ENCODE measurements at places on chromosomes 2 and 18.

GRCh38 chr2:96407041-96407918, 71.7 kb downstream of the NCAPH start:
- DNase-seq, result peak; percentile 7

DNA sequence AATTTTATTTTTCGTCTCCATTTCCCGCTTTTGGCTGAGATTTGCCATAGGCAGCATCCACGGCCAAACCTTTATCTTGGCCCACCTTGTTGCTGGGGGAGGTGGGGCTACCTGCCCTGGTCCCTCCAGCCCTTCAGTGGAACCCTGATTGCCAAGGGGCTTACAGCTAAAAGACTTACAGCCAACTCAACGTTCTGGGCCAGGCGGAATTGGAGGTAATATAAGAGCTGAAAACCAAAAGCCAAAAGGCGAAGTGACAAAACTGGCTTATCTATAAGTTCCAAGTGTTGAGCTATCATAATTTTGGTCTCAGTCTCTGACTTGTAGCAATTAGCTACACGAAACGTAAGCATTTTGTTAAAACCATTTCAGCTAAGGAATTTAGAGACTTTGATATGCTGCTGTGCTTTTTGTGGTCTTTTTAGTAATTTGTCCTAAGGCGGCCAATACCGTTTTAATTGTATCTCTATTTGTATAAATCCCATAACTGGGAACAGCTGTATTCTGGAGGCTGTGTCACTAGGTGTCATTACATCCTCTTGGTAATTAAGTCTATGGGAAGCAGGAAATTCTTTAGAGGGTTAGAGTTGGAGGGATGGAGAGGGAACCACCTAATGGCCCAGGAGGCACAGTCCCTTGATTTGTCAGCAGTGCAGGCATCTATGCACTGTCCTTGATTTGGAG, 24.0 kb downstream of the PDCD1 start:
- DNase-seq, result no peak

DNA sequence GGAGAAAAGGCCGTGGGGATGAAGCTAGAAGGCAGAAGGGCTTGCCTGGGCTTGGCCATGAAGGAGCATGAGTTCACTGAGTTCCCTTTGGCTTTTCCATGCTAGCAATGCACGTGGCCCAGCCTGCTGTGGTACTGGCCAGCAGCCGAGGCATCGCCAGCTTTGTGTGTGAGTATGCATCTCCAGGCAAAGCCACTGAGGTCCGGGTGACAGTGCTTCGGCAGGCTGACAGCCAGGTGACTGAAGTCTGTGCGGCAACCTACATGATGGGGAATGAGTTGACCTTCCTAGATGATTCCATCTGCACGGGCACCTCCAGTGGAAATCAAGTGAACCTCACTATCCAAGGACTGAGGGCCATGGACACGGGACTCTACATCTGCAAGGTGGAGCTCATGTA, 2.9 kb downstream of the CTLA4 start:
- no peak for DNase-seq

- no peak for DNase-seq
Measured at GRCh38 chr2:241848761-241849615, 9.7 kb downstream of the PDCD1 start.

- DNase-seq, result no peak
Measured at GRCh38 chr18:36733150-36733549, 95.7 kb downstream of the TPGS2 start.

DNA sequence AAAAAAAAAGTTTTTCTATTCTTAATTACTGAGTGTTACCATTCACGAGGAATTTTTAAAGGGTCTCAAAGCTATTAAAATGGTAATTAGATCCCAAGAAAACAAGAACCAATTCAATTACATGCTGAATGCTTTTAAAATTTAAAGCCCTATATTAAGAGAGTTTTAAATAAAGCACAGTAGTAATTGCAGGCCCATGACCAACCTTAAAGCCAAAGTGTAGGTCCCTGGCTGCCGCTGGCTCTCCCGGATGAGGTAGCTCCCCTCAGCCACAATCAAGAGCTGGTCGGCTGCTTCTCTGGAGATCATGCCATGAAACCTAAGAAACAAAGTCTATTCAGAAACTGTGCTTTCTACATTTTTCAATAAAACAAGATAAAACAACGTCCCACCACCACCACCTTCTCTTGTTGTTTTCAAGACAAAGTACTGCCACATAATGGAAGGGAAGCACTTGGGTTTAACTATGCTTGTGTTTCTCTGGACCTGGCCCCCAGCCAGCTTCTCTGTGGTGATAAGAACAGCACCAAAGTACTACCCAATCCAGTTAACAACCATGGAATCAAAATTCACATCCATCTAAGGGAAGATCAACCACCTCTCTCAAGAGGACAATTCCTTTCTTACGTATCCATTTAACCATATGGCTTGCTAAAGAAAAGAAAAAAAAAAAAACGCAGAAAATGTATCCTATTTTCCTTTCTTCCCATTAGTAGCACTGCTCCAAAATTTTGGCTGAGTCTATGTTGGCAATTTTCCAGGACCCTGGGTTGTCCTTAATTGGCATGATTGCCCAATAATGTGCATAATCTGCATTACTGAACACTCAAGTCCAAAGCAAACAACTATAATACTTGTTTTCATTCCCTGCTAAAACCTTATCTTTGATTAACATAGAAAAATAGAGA, 90.1 kb downstream of the CHN1 start:
- DNase-seq, result no peak
